ENCODE measurements at places on chromosomes 6 and 20. TPM values are rescaled to one million over a fixed set of nuclear protein-coding genes. Genes with fewer than 3 reads are reported as not detected.

The TRIM31 gene
- total RNA-seq, result not detected

The RIPPLY2 gene
- 1.6 TPM for total RNA-seq

The TMC2 gene
- not detected for total RNA-seq

The KCNK15 gene
- total RNA-seq, result under 0.01 TPM

The CHRNA4 gene
- 0.52 TPM for total RNA-seq

The WFDC5 gene
- not detected for total RNA-seq

The PAK5 gene
- under 0.01 TPM for total RNA-seq

The TTK gene
- total RNA-seq, result 4.2 TPM

The FAM83C gene
- total RNA-seq, result not detected

The AIF1 gene
- total RNA-seq, result 19.8 TPM

The PCIF1 gene
- total RNA-seq, result 7.3 TPM

Data from skeletal muscle tissue (tissue), 5 donors.